Vagina (tissue), 2 donors: ENCODE measurements at places on chromosomes 13 and 19.

DNA sequence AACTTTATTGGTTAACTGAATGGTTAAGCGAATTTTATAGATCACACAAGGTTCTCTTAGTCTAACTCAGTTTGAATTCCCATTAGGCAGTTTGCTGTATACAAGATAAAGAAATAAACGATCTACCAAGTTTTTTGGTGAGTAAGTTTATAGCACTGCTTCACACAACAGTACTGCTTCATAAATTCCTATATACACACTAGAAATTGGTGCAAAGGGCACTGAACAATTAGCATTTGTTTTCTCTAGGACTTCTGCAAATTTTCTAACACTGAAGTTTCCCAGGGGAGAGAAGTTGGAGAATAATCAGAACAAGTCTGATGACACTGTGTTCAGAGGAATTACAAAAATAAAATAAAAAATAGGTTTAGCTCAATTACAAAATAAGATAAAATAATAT lies 1138.8 kb upstream of the PCDH9 start:
- no peak for DNase-seq

GRCh38 chr19:19399733-19400433 lies 5.6 kb upstream of the GATAD2A start:
- DNase-seq: no peak

DNA sequence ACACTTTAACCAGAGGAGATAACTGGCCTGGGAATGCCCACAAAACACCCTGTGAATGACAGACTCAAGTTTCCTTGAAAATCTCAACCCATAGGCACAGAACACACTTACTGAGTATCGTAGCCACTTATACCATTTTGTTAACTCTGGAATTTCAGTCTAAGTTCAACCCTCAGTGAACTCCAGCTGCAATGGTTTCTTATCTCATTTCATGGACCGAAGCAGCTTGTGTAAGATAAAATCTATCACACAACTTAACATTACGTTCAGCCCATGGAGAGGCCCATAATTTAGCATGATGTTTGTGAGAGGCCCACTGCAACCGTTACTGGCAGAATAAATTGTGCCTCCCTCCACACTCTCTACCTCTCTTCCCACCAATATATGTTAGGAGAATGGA lies 323.0 kb downstream of the DNAJC15 start:
- no peak for DNase-seq

DNA sequence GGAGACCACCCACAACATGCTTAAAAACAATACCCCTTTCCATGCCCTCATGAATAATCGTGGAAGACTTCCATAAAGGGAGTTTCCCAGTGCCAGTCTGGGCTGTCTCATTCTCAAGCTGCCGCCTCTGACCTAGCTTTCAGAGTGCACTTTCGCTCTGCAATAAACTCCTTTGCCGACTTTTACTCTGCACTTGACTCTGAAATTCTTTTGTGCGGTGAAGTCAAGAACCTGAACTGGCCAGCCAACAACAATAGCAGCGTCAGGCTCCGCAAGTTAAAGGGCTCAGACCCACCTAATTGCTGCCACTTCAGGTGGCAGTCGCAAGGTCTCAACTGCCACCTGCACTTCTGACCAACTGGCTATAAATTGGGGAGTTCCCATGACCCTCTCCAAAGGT lies 10.3 kb upstream of the LEUTX start:
- no peak for DNase-seq

DNA sequence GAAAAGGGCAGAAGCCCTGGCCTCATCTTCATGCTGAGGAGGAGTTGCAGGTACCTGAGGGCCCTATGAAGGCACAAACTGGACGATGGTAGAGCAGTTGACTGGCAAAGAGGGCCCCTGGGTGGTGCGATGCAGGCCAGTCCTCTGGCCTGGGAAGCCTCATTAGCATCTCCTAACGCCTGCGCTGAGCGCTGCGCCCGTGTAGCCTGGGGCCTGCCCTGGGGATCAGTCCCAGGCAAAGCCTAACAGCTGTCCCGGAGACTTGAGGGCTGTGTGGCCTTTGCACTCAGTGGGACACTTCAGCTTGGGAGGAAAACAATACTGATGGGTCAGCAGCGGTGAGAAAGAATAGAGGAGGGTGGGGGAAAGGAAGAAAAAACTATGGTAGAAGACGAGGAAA lies 187.7 kb downstream of the RAP2A start:
- DNase-seq: no peak

GRCh38 chr13:109345433-109345941 lies 440.9 kb downstream of the IRS2 start:
- DNase-seq: no peak

DNA sequence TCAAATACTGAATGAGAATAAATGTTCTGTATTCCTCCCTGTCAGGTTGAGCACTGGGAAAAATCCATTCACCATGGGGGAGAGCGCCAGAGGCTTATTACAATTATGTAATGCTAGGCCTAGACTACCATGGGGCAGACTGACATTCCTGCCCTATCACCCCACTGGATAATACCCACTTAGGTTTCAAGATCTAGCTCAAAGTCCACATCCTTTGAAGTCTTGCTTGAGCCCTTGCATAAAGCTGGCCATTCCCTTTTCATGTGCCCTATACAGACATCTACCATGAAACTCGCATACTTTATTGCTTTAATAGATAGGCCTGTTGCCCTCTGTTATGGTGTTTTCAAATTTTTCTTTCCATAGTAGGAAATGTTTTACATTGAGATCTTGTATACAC lies 149.3 kb downstream of the RGCC start:
- no peak for DNase-seq

- DNase-seq: no peak
Measured at GRCh38 chr13:44160591-44161191, 212.9 kb upstream of the SERP2 start.

- no peak for DNase-seq
Measured at GRCh38 chr19:50952910-50953309, at the start of gene KLK5. TSS of gene KLK5 (minus strand) at chr19:50953038. CDS start at chr19:50952657, 381 bp downstream.

GRCh38 chr19:7376151-7376852 lies 27.6 kb downstream of the ARHGEF18 start:
- DNase-seq: no peak

DNA sequence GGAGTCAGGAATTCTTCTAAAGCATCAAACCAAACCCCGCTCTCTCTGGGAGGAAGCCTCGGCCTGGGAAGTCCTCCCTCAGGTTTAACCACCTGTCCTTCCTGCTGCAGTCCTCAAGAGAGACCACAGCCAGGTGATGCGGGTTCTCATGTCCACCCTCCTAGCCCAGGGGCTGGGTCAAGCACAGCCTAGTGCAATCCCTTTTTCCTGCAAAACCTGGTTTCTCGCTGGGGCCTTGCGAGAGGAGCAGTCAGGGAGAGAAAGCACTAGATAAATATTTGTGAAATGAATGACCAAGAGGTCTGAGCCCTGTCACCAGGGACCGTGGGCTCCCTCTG lies 2.4 kb downstream of the SLC8A2 start:
- no peak for DNase-seq

DNA sequence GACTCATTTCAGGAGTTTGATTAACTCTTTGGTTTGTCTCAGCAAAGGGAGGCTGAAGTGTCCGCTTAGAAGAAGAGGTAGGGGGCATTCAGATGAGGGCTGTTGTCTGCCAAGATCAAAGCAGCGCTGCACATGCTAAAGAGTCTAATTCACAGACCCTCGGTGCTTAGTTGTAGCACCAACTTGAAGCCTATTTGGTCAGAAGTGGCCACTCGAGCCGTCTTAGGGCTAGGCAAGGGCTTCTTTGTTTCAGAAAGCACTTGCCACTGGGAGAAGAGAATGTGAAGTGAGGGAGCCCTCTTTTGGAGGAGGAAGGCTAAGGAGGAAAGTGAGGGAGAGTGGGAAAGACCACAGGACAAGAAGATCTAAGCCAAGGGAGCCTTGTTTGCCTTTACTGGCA lies 313.4 kb upstream of the TMTC4 start:
- DNase-seq: no peak

GRCh38 chr19:32708457-32708856 lies 11.1 kb upstream of the TDRD12 start:
- DNase-seq: no peak
